Activated CD8-positive, alpha-beta T cell treated with anti-CD3 and anti-CD28 coated beads, Interleukin-2, amount 10 ng/mL, durations not matched to agents 7 days and 5 days (primary cell): ENCODE measurements at places on chromosomes 2 and 18.
A peak's percentile ranks its signal among the peaks of the same experiment; 100 is the strongest.

GRCh38 chr2:70557171-70557838 is 3.7 kb upstream of the TGFA start:
- no peak overlapping the region for H3K27ac ChIP-seq
- DNase-seq: no peak
- no peak overlapping the region for H3K4me3 ChIP-seq
- no peaks in the 10 kb centered on the region for H3K36me3 ChIP-seq
- peaks cover 49% of the 10 kb centered on the region for H3K27me3 ChIP-seq

- peaks cover 8% of the 10 kb centered on the region for H3K36me3 ChIP-seq
- peaks cover 3% of the 10 kb centered on the region for H3K4me1 ChIP-seq
- no peak overlapping the region for H3K4me3 ChIP-seq
- no peak for DNase-seq
- no peaks in the 10 kb centered on the region for H3K27me3 ChIP-seq
Measured at GRCh38 chr2:181602017-181602416, 54.9 kb downstream of the CERKL start.

- H3K4me3 ChIP-seq: no peak overlapping the region
- no peaks in the 10 kb centered on the region for H3K27me3 ChIP-seq
- no peak overlapping the region for H3K27ac ChIP-seq
- H3K4me1 ChIP-seq: no peaks in the 10 kb centered on the region
Measured at GRCh38 chr2:26801328-26801727, 15.5 kb downstream of the CENPA start.

DNA sequence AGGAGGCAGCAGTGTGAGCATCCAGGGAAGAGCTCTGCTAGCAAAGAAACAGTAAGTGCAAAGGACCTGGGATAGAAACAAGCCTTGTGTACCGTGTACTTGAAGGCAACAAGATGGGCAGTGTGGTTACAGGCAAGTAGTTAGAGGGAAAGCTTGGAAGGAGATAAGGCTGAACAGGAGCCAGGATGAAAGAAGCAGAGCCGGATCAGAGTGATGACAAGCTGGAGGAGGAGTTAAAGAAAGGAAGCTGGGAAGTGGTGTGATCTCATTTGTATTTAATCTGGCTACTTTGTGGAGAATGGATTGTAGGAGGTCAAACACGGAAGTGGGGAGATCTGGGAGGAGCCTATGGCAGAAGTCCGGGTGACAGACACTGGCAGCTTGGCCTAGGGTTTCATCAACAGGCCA is 44.7 kb upstream of the VPS54 start:
- no peaks in the 10 kb centered on the region for H3K27me3 ChIP-seq
- no peak overlapping the region for H3K4me3 ChIP-seq
- H3K36me3 ChIP-seq: no peaks in the 10 kb centered on the region
- DNase-seq: no peak

DNA sequence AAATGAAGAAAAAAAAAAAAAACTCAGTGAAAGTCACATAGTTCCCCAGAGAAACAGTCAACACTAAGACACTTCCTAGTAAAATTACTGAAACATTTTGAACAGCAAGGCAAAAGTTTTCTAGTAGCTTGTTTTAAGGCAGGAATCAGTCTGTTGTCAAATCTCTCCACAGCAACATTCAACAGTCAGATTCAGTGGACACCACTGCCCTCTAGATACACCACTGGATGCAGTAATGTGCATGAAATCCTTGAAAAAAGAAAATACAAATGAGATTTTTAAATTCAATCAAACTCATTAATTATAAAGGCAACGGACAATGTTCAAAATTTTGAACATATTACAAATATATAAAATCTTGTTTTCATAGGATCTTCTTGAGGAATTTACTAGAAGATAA is 46.4 kb downstream of the GRB14 start:
- H3K4me3 ChIP-seq: no peak overlapping the region
- H3K27me3 ChIP-seq: no peaks in the 10 kb centered on the region
- no peaks in the 10 kb centered on the region for H3K4me1 ChIP-seq

- H3K36me3 ChIP-seq: peaks cover 3% of the 10 kb centered on the region
- no peaks in the 10 kb centered on the region for H3K27me3 ChIP-seq
- peaks cover 12% of the 10 kb centered on the region for H3K4me1 ChIP-seq
- no peak for DNase-seq
- H3K4me3 ChIP-seq: no peak overlapping the region
- H3K27ac ChIP-seq: no peak overlapping the region
Measured at GRCh38 chr18:62766266-62766665, 50.9 kb downstream of the PHLPP1 start.

DNA sequence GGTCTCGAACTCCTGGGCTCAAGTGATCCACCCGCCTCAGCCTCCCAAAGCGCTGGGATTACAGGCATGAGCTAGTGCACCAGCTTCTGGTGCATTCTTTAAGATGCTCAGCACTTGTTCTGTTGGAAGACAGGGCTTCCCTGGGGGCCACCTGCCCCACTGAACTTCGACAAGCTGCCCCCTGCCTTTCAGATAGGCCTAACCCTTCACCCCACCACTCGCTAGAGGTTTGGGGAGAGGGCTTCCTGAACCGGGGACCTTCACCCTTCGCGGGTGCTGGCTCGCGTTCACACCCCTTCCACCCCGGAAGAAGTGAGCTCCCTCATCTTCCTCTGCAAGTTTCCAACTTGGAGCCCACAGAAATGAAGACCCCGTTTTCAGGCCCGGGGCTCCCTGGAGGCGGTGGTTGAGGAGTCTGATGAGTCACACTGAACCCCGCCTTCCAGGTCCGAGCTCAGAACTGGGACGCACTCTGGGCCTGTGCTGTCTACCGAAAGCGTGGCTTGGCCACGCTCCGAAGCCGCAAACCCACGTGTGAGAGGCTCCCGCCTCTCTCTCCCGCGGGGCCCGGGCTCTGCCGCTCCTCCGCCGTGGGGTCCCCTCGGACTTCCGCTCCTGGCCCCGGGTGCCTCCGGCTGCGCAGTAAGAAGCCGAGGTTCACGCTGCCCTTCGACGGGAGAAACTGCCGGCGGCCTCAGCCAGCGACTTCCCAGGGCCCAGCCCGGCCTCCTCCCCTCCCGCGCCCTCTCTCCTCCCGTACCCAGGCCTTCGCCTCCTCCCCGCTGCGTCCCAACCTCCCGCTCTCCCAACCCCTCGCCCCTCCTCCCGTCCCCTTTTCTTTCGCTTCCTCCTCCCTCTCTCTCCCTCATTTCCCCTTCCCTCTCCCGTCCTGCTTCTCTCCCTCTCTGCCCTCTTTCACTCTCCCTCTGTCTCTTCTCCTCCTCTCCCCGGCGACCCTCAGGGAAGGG is 47.5 kb upstream of the SP3 start:
- peaks cover 3% of the 10 kb centered on the region for H3K4me1 ChIP-seq
- peak; percentile 34 for DNase-seq
- peaks cover 11% of the 10 kb centered on the region for H3K27me3 ChIP-seq
- H3K36me3 ChIP-seq: no peaks in the 10 kb centered on the region
- no peak overlapping the region for H3K27ac ChIP-seq

- no peak for DNase-seq
- no peaks in the 10 kb centered on the region for H3K4me1 ChIP-seq
- H3K27ac ChIP-seq: no peak overlapping the region
- no peaks in the 10 kb centered on the region for H3K27me3 ChIP-seq
- H3K4me3 ChIP-seq: no peak overlapping the region
Measured at GRCh38 chr2:6626401-6627012, 239.2 kb downstream of the CMPK2 start.

DNA sequence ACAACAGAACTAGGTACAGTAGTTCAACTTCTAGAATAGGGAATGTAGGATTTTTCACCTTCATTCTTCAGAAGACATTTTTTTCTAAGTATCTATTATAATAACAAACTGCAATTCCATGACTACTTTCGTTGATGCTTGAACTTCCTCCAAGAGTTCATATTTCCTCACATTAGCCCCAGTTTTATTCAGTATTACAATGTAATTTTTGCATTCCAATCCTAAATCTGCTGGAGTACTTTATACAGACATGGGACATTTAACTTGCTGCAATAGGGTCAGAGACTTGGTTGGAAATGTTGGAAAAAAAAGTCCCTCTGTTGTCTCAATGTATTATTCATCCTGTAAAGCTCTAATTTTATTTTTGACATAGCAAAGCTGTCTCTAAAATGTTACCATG is 19.6 kb upstream of the FTCDNL1 start:
- peaks cover 26% of the 10 kb centered on the region for H3K27me3 ChIP-seq
- DNase-seq: no peak
- H3K4me3 ChIP-seq: no peak overlapping the region
- H3K27ac ChIP-seq: no peak overlapping the region
- H3K4me1 ChIP-seq: no peaks in the 10 kb centered on the region

DNA sequence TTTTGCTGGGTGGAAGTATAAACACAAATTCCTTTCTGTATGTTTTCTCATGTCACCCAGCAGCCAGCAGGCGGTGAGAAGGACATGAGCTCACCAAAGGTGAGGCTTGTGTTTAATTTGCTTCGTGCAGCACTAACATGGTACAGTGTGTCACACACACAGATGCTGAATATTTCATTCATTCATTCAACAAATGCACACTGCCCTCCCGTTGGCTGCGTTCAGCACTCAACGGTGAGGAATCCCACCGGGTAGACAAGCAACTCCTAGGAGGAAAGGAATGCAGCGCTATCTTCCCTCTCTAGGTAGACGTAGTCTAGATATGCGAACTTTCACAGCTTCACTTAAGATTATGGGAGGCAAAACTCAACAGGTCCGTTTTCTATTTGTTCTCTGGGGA is 85.1 kb downstream of the LONRF2 start:
- no peak for DNase-seq
- H3K4me1 ChIP-seq: peaks cover 22% of the 10 kb centered on the region
- H3K27me3 ChIP-seq: no peaks in the 10 kb centered on the region
- no peak overlapping the region for H3K27ac ChIP-seq
- H3K36me3 ChIP-seq: no peaks in the 10 kb centered on the region

GRCh38 chr2:70890469-70891065 is 45.1 kb upstream of the ATP6V1B1 start:
- peaks cover 27% of the 10 kb centered on the region for H3K4me1 ChIP-seq
- no peak for DNase-seq
- peaks cover 89% of the 10 kb centered on the region for H3K27me3 ChIP-seq
- H3K27ac ChIP-seq: no peak overlapping the region

DNA sequence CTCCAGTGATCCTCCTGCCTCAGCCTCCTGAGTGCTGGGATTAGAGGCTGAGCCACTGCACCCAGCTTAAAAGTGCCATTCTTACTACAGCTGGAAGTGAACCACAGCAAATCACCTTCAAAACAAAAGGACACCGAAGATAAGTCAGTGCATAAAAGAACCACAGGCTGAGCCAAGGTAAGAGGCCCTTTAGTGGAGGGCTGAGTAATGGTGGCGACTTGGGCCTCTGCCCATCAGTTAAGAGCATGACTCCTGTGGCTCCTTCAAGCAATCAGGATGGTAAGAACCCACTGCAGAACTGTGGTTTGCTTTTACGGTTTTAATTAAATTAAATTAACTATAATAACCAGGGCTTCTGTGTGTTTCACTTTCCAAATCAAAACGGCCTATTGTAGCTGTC is 75.1 kb downstream of the CTAGE1 start:
- H3K27me3 ChIP-seq: peaks cover 12% of the 10 kb centered on the region
- H3K4me3 ChIP-seq: peak overlapping the region; percentile 3
- DNase-seq: no peak
- peak overlapping the region; percentile 88 for H3K27ac ChIP-seq
- H3K4me1 ChIP-seq: peaks cover 61% of the 10 kb centered on the region
- no peaks in the 10 kb centered on the region for H3K36me3 ChIP-seq

GRCh38 chr2:231911381-231911780 is 14.8 kb downstream of the NPPC start:
- H3K27ac ChIP-seq: no peak overlapping the region
- peaks cover 29% of the 10 kb centered on the region for H3K4me1 ChIP-seq
- no peak for DNase-seq
- H3K36me3 ChIP-seq: no peaks in the 10 kb centered on the region
- H3K4me3 ChIP-seq: no peak overlapping the region
- H3K27me3 ChIP-seq: peaks cover 3% of the 10 kb centered on the region

- H3K27ac ChIP-seq: no peak overlapping the region
- DNase-seq: no peak
- H3K4me1 ChIP-seq: no peaks in the 10 kb centered on the region
- H3K4me3 ChIP-seq: no peak overlapping the region
- no peaks in the 10 kb centered on the region for H3K36me3 ChIP-seq
Measured at GRCh38 chr2:106825161-106825560, 60.8 kb downstream of the ST6GAL2 start.

DNA sequence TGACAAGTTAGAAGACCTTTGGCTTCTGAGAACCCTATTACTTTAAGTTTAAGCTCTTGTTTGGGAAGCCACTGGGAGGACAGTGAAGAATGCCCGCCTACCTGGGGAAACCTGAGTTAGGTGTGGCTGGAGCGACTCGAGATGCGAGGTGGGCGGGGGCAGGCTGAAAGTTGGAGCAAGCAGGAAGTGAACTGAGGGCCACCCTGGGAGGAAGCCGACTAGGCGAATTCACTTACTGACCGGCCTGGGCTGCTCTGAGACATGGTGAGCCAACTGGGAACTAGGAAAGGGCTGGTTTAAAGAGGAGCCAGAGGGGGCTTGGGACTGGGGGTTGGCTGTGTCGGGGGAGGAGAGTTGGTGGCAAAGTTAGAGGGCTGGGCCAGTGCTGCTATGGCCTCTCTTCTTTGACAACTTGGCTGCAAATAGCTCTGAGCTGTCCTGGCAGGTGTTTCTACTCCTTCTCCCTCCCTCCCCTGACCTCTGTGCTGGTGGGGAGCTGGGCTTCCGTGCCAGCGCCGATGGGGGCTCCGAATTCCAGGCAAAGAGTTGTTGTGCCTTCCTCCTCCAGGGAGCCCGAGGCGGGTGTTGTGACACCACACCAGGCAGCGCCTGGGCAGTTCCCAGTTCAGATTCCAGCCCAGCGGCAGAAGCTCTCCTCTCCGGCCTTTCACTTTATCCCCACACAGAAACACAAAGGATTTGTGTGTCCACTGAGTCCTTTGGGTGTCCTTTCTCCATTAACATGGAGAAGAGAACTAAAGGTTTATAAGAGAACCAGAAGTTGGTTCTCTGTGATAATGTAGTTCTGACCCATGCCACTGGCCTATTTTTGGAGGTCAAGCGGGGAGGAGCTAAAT is at the start of gene VAMP8:
TSS of gene VAMP8 (plus strand) at position 201 of the 857 bp plus-strand sequence. CDS start at position 262, 61 bp downstream.
- H3K4me3 ChIP-seq: peak within 1 kb of the TSS; percentile 95
- H3K27ac ChIP-seq: peak within 1 kb of the TSS; percentile 85
- DNase-seq: peak; percentile 73
- H3K27me3 ChIP-seq: peaks cover 2% of the 10 kb centered on the region

- no peak overlapping the region for H3K27ac ChIP-seq
- H3K36me3 ChIP-seq: no peaks in the 10 kb centered on the region
- H3K27me3 ChIP-seq: no peaks in the 10 kb centered on the region
- no peaks in the 10 kb centered on the region for H3K4me1 ChIP-seq
Measured at GRCh38 chr2:150097901-150098531, 389.5 kb downstream of the RND3 start.

- no peak overlapping the region for H3K4me3 ChIP-seq
- no peaks in the 10 kb centered on the region for H3K27me3 ChIP-seq
- H3K4me1 ChIP-seq: no peaks in the 10 kb centered on the region
- no peak for DNase-seq
- H3K27ac ChIP-seq: no peak overlapping the region
- no peaks in the 10 kb centered on the region for H3K36me3 ChIP-seq
Measured at GRCh38 chr2:66699793-66700676, 265.1 kb downstream of the MEIS1 start.

- DNase-seq: peak; percentile 19
- peaks cover 51% of the 10 kb centered on the region for H3K4me1 ChIP-seq
- peaks cover 4% of the 10 kb centered on the region for H3K27me3 ChIP-seq
- no peak overlapping the region for H3K4me3 ChIP-seq
- no peak overlapping the region for H3K27ac ChIP-seq
Measured at GRCh38 chr2:233988581-233988980, 61.9 kb upstream of the SPP2 start.

GRCh38 chr2:191629976-191630712 is 47.8 kb upstream of the NABP1 start:
- H3K4me3 ChIP-seq: no peak overlapping the region
- peaks cover 33% of the 10 kb centered on the region for H3K4me1 ChIP-seq
- no peak overlapping the region for H3K27ac ChIP-seq
- H3K36me3 ChIP-seq: no peaks in the 10 kb centered on the region
- H3K27me3 ChIP-seq: peaks cover 2% of the 10 kb centered on the region
